PC-9 (cell line): ENCODE measurements at places on chromosomes 11 and 22. TPM values are rescaled to one million over a fixed set of nuclear protein-coding genes. Genes with fewer than 3 reads are reported as not detected.

GRCh38 chr11:1728931-1729691 is 21.3 kb downstream of the IFITM10 start:
- no peak for DNase-seq
- H3K36me3 ChIP-seq = no peaks in the 10 kb centered on the region
- H3K4me1 ChIP-seq = no peaks in the 10 kb centered on the region
- no peak overlapping the region for H3K27ac ChIP-seq

RIBC2 gene
- total RNA-seq = 4.0 and 11.0 TPM in 2 replicates

DNA sequence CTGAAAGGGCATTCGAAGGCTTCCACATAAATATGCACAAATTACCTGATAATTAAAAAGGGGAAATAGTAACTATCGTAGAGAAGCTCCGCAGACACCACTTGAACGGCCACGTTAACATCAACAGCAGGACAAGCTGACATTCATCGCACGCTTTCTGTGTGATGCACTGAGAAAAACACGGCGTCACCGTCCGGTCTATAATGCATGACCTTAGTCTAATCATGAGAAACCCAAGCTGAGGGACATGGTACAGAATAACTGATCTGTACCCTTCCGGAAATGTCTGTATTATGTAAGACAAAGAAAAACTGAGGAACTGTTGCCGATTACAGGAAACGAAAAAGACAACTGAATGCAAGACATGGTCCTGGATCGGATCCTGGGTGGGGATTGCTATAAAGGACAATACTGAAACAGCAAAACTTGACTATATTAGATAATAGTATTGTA is 678 bp upstream of the RANGAP1 start:
- H3K4me1 ChIP-seq = peaks cover 62% of the 10 kb centered on the region
- peak overlapping the region; percentile 70 for H3K4me3 ChIP-seq
- H3K27me3 ChIP-seq = no peaks in the 10 kb centered on the region
- DNase-seq = no peak
- peak overlapping the region; percentile 93 for H3K27ac ChIP-seq

DNA sequence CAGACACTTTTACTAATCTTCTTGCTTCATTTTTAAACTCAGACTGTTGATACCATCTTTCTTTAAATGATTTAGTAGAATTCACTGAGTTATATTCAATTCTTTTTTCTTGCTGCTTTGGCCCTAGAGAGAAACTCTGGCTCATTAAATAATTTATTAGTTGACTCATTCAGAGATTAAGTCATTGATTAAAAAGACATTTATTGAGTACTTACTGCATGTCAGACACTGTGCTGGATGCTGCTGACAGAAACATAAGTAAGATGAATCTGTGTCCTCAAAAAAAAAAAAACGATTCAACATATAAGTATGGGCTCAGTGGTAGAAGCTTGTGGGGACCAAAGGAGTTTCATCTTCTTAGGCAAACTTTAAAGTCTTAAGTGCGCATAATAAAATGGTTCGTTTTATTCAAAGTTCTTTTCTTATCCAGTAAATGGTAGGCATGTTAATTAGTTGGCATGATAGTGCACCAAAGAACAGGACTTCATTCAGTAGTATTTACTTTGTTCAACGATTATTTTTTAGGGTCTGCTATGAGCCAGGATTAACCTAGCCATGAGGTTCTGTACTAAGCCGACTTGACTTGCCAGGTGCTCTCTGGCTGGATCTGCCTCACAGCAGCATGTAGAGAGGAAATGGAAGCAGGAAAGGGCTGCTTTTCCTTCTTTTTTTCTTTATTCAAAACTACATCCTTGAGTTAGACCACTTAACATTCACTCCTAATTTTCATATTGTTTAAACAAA is 281.0 kb upstream of the CTSC start:
- H3K4me3 ChIP-seq = no peak overlapping the region
- H3K27ac ChIP-seq = no peak overlapping the region

DNA sequence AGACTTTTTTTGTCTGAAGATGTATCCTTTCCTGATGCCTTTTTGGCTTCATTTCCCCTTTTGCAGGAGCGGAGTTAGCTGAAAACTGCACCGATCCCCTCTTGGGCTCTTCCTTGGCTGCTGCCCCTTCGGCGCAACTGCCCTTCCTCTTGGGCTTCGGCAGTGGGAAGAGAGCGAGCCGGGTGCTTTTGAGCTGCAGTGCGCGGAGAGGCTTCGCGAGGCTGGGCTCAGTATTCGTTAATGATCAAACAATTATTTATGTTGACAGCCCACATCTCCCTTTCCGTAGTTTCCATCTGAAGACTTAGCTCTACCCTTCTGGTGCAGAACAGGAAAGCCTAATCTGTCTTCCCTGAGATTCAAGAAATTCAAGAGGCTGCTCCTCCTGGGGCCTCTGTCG is 170.8 kb downstream of the CSNK2A3 start:
- no peak for DNase-seq
- no peak overlapping the region for H3K27ac ChIP-seq
- no peaks in the 10 kb centered on the region for H3K4me1 ChIP-seq
- no peak overlapping the region for H3K4me3 ChIP-seq

SHISAL1 gene
- total RNA-seq = 0.94 and 1.2 TPM in 2 replicates

NUP160 gene
- 61.7 and 73.2 TPM in 2 replicates for total RNA-seq

MYO7A gene
- 2.4 and 3.5 TPM in 2 replicates for total RNA-seq

DNA sequence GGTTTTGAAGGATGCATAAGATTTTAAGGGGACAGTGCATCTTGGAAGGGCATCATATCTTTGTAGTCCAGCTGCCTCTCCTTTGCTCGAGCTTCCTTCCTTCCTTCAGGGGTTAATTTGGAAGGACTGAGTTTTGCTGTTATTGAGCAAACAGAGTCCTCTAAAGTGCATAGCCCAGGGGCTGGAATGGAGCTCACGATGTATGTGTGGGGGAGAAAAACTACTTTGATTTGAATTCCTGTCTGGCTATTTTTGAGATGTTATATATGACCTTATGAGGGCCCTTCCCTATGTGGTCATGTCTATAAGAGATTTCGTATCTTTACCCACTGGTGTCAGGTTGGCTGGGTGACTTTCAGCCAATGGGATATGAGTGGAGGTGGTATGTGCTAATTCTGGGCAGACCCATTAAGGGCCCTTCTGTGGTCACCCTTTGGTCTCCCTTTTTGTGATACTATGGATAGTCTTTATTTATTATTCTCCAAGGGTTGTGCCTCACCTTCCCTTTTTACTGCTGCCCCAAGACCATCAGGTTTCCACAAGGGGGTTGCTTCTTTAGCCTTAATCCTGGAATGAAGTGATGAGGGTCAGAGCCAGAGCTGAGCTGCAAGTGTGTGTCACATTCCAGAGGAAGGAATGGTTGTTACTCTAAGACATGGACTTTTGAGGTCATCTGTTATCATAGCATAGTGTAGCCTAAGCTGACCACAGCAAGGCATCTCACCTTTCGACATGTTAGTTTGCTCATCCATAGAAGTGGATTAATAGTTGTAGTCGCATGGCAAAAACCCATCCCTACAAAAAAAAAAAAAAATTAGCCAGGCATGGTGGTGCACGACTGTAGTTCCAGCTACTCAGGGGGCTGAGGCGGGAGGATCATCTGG is 54.6 kb downstream of the LRRC74B start:
- H3K4me1 ChIP-seq = peaks cover 34% of the 10 kb centered on the region
- DNase-seq = peak; percentile 43
- peak overlapping the region; percentile 46; the same call in 1 of the 2 replicates for H3K27ac ChIP-seq
- no peak overlapping the region for H3K4me3 ChIP-seq
- H3K27me3 ChIP-seq = no peaks in the 10 kb centered on the region

GRCh38 chr11:12973528-12974181 is 35.5 kb upstream of the RASSF10 start:
- no peaks in the 10 kb centered on the region for H3K27me3 ChIP-seq
- H3K4me1 ChIP-seq = no peaks in the 10 kb centered on the region
- H3K27ac ChIP-seq = no peak overlapping the region
- no peak overlapping the region for H3K4me3 ChIP-seq

NARS2 gene
- total RNA-seq = 22.4 and 25.1 TPM in 2 replicates

DNA sequence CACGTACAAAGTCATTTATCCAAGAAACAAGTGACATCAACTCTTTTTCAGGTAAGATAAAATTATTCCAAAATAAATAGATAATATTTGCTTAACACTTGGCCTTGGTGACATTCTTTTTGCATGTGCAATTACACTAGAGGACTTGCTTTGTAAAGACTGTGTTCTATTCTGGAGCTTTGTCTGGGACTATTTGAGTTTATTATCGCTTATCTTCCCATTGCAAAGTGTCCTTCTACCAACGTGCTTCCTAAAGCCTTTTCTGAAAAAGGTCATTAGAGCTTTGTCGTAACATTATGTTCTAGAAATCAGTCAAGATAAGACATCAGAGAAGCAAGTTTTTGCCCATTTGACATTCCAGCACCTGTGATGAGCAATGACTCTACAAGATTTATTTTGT is 78.3 kb upstream of the MYO18B start:
- no peaks in the 10 kb centered on the region for H3K36me3 ChIP-seq
- H3K4me1 ChIP-seq = no peaks in the 10 kb centered on the region
- no peak overlapping the region for H3K27ac ChIP-seq
- H3K4me3 ChIP-seq = no peak overlapping the region

LINC01488 gene
- total RNA-seq = not detected in 2 replicates

DNA sequence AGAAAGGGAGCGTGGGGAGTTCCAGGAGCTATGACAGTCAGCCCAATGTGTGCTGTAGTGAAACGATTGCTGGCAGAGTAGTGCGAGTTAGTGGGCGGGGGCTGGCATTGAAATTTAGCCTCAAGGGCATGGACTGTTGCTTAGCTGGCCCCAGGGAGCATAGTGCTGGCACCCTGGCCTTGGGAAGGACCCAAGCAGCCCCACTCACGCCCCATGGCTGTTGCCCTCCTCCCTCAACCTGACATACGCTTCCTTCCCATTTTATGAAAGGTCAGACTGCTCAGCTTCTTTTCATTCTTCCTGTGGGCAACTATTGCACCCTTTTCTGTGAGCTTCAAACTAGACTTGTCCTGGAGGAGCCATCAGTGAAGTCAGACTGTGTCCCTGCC is 52.0 kb upstream of the SUSD2 start:
- DNase-seq = no peak
- no peaks in the 10 kb centered on the region for H3K36me3 ChIP-seq
- H3K27me3 ChIP-seq = no peaks in the 10 kb centered on the region

DNA sequence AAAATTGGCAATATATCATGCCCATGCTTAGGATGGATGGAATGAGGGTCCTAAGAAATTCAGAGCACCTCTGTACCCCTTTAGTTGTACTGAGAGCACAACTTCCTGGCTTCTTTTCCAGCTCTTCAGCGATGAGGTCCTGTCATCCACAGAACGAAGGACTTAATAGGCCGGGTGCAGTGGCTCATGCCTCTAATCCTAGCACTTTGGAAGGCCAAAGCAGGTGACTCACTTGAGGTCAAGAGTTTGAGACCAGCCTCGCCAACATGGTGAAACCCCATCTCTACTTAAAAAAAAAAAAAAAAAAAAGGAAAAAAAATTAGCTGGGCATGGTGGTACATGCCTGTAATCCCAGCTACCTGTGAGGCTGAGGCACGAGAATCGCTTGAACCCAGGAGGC is 125.3 kb upstream of the BMAL1 start:
- H3K27me3 ChIP-seq = no peaks in the 10 kb centered on the region
- no peaks in the 10 kb centered on the region for H3K36me3 ChIP-seq
- no peak overlapping the region for H3K4me3 ChIP-seq
- H3K27ac ChIP-seq = no peak overlapping the region

GRCh38 chr22:49587421-49587820 is 240.3 kb downstream of the BRD1 start:
- H3K27ac ChIP-seq = no peak overlapping the region
- no peaks in the 10 kb centered on the region for H3K36me3 ChIP-seq
- no peaks in the 10 kb centered on the region for H3K4me1 ChIP-seq
- H3K27me3 ChIP-seq = peaks cover 98% of the 10 kb centered on the region
- DNase-seq = no peak
- no peak overlapping the region for H3K4me3 ChIP-seq

GRCh38 chr11:95451682-95452081 is 220.7 kb upstream of the SESN3 start:
- H3K4me3 ChIP-seq = no peak overlapping the region
- H3K27ac ChIP-seq = no peak overlapping the region
- DNase-seq = no peak
- H3K27me3 ChIP-seq = no peaks in the 10 kb centered on the region
- no peaks in the 10 kb centered on the region for H3K4me1 ChIP-seq

DNA sequence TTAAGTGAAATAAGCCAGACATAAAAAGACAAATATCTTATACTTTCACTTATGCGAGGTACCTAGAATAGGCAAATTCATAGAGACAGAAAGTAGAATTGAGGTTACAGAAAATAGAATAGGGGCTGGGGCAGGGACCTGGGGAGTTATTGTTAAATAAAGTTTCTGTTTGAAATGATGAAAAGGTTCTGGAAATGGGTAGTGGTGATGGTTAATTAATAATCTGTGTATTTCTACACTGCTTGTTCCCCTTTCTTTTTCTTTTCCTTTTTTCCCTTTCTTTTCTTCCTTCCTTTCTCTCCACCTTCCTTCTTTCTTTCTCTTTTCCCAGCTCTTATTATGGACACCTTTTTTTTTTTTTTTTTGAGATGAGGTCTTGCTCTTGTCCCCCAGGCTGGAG is 2.8 kb downstream of the NAALADL1 start:
- DNase-seq = no peak
- H3K4me3 ChIP-seq = no peak overlapping the region
- H3K27ac ChIP-seq = no peak overlapping the region
- no peaks in the 10 kb centered on the region for H3K36me3 ChIP-seq
- H3K4me1 ChIP-seq = no peaks in the 10 kb centered on the region

DNA sequence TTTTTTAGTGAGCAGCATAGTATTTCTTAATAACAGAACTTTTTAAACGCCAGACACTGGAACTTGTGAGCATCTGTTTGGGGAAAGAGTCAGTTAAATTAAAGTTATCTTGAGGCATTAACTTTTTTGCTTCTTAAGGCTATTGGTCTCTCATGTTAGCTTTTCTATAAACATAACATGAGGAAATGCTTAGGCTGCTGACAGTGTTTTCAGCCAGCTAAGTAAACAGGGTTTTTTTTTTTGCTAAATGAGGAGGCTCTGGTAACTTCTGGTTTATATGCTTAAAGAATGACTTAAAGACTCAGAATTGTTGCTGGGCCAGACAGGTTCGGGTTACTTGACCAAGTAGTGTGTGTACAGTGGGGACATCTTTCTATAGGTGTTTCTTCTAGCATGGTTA is 95.8 kb upstream of the ALKBH3 start:
- no peaks in the 10 kb centered on the region for H3K27me3 ChIP-seq
- peaks cover 12% of the 10 kb centered on the region; the same call in 1 of the 2 replicates for H3K36me3 ChIP-seq
- H3K4me1 ChIP-seq = peaks cover 5% of the 10 kb centered on the region
- H3K27ac ChIP-seq = no peak overlapping the region
- no peak for DNase-seq
- no peak overlapping the region for H3K4me3 ChIP-seq

KRTAP5-8 gene
- total RNA-seq = not detected in 2 replicates

DNA sequence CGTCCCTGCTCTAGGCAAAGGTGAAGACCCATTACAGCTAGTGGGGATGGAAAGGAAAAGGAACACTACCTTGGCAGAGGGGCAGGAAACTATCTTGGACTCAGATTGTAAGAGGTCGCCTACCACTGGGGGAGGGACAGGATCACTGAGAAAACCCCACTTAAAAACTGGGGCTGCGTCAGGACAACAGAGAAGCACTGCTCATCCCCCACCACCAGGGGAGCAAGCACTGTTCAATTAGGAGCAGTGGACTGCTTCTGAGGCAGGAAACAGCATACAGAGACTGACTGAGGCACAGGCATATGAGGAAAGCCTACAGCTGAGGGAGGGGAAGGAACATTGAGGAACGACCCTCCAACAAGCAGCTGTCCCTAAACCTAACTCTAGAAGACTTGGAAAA is 20.8 kb upstream of the DLAT start:
- H3K27ac ChIP-seq = no peak overlapping the region
- H3K4me1 ChIP-seq = no peaks in the 10 kb centered on the region
- no peaks in the 10 kb centered on the region for H3K36me3 ChIP-seq
- DNase-seq = no peak
- no peak overlapping the region for H3K4me3 ChIP-seq

GRCh38 chr11:96964661-96965060 is 574.8 kb downstream of the JRKL start:
- H3K4me1 ChIP-seq = no peaks in the 10 kb centered on the region
- no peaks in the 10 kb centered on the region for H3K36me3 ChIP-seq
- no peak overlapping the region for H3K4me3 ChIP-seq
- no peak overlapping the region for H3K27ac ChIP-seq
- no peaks in the 10 kb centered on the region for H3K27me3 ChIP-seq
- no peak for DNase-seq
